NCI-H2081 treated with DMSO at 0.1 percent for 48 hours (cell line): ENCODE measurements at places on chromosomes 5 and 9.

GRCh38 chr5:62681117-62681850 lies 102.7 kb downstream of the LRRC70 start:
- no peak for DNase-seq

- DNase-seq, result no peak
These were observed 44.8 kb downstream of the PARP8 start for GRCh38 chr5:50711280-50711679.

GRCh38 chr9:99024959-99025358 lies 80.0 kb upstream of the TGFBR1 start:
- DNase-seq, result no peak

DNA sequence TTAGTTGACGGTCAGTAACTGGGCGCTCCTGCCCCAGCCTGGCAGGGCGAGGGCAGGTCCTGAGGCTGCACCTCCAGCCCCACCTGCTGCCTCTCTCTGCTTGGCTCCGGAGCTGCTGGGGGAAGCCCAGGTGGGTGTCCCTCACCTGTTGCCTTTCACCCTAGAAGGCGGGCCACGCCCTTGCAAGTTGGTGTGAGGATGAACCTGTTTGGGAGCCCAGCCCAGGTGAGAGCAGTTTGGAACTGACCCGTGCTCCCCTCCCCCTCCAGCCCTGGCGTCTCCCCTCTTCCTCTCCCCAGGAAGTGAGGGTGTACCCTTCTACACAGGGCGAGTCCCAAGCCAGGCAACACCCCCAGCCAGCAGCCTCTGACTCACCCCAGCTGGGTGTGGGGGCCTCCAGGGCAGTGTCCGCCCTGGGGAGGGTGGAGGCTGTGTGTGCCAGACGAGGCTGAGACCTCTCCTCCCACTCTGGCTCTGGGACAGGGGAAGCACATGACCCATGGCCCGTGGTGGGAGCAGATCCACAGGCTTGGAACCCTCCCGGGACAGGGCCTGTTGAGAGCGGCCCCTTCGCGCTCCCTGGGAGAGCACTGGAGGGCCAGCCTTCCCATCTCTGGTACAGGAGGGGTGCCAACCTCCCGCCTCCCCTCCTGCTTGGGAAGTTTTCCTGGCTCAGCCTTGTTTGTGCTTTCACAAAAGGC lies 10.4 kb downstream of the LRRC8A start:
- no peak for DNase-seq

DNA sequence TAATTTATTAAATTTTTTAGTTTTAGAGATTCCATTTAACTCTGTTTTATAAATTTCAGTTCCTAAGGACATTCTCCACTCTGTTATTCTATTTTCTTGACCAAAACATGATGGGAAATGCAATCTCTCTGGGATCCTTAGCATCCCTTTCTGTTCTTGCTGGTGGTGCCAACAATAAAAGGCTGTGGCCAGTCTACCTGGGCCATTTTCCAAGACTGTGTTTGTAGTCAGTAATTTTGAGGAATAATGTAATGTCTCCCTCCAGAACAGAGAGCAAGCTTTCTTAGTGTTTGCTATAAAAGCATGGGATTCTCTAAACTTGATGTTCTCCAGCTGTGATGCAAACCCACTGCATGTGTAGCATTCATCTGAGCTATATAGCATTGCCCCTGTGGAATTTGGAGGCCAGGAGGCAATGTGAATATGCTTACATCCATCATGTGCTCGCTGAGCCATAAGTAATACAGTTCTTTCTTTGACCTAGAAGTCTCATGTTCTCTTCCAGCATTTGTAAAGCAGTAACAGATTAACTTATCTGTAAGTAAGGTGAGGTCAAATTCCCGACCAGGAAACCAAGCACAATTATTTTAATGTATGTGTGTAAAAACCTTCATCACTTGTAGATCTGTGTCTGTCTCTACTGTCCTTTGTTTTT lies 211.5 kb upstream of the TAS2R1 start:
- DNase-seq, result no peak

DNA sequence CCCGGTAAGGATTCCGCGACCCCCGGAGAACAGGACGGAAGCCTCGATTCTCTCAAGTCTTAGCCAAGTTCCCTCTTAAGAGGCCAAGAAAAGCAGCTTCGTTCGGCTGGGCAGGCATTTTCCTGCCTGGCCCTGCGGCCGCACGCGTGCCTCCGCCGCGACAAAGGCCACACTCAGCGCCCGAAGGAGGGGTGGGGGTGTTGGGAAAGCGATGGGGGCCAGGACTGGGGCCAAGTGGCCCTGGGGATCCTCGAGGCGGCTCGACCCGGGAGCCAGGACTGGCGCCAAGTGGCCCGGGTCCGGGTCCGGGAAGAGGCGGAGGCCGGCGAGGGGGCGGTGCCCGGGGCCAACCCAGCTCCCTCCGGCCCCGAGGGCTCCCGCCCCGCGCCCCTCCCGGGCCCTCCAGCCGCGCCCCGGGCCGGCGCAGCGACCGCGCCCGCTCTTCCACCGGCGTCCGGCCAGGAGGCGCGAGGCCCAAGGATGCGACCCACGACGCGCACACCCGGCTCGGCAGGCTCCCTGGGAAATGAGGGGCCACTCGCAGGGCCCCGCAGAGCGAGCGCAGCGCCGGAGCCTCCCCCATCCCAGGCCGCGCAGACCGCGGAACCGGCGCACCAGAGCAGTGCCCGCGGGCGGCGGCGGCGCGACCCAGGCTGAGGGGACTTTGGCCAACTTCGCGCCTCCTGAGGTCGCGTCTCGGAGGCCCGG lies 756 bp downstream of the VAV2 start:
- DNase-seq, result no peak

- no peak for DNase-seq
These were observed 345.0 kb downstream of the GABRB2 start for GRCh38 chr5:161201558-161201957.

DNA sequence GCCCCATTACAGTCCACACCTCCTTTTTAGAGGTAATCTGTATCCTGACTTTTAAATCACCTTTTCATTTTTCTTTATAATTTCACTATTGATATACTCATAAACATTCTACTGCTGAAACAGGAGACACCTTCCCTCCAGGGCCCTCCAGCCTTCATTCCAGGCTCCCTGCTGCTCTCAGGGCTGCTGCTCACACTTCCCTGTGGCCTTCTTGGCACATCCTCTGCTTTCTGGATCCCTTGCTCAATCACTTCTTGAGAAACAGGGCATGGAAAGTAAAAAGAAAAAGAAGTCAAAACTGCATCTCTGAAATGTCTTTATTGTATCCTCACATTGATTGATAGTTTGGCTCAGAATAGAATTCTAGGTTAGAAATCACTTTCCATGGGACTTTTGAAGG lies 19.3 kb upstream of the WNT8A start:
- no peak for DNase-seq

- no peak for DNase-seq
These were observed 278.8 kb downstream of the GAS1 start for GRCh38 chr9:86668488-86668887.

DNA sequence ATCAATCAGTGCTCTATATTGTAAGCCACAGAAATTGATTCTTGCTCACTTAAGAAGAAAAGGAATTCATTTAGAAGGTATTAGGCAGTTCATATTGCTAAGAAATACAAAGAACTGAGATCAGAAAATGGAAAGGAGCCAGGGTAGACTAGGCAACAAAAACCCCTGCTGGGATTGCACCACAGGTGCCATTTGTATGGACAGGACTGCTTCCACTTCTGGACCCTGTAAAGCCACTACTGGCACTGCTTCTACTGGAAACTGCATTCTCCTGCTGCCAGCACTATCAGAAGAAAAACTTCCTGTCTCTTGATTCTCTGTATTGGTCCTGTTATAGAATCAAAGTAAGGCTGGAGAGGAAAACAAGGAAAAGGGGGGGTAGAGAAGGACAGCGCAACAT lies 45.9 kb downstream of the CERT1 start:
- peak; percentile 1 for DNase-seq

DNA sequence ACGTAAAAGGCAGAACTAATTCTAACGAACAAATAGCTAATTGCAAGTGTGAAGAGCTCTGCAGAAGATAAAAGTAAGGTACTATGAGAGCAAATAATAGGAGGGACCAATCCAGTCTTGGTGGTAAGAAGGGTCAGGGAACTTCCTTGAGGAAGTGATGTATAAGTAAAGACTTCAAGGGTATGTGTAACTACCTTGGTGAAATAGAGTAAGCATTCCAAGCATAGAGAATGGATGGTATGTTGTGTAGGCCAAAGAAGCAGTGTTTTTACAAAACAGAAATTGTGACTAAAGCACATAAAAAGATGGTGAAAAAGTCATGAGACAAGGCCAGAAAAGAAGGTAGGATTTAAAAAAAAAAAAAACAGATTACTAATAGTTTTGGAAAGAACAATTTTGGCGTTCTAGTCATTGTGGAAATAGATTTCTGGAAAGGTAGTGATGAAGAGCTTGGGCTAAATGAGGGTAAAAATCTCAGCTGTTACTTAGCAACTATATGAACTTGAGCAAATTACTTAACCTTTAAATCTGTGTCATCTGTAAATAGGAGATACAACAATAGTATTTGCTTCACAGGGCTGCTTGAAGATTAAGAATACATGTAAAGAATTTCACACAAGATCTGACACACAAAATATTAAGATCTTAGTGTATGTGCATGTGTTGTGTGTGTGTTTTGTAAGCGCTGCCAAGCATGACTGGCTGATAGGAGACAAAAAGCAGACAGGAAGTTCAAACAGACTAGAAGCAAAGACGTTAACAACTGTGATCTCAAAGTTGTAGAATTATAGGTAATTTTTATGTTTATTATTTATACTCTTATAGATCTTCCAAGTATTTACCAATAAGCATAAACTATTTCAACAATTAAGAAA lies 73.5 kb downstream of the NR6A1 start:
- DNase-seq, result no peak

- no peak for DNase-seq
These were observed 848 bp downstream of the RAD50 start for GRCh38 chr5:132557478-132558172.

DNA sequence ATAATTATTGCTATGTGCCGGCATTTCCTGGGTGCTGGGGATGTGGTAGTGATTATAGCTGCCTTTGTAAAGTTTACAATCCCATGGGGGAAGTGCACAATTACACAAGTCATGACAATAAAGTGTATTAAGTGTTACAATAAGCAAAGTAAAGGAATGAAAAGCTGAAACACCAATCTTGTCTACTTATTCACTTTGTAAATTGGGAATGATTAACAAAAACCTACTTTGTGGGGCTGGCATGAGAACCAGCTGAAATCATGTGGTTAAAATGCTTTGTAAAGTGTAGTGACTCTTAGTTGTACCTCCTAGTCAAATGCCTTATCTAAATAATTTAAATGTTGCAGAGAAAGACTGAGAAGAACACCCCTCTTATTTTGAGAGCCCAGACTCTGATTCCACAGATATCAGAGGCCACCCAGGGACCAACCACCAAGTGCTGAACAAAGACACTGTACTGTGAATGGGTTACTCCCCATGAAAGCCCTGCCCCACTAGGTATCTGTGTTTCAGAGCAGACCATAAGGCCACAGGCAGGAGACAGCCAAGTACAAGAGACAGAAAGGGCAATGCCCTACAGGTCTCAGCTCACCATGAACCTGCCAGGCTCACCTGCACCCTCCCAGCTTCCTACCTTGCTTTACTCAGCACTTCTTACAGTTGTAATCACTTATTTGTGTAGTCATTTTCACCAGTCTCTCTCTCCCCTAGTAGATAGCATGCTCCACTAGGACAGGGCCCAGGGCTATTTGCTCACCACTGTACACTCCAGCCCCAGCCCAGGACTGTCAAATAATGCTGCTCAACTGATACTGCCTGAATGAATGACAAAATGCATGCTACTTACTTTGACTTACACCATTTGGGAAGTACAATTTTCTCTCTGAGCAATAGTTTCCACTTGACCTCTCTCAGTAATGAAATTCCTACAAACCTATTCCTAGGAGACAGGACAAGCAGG lies 101.6 kb upstream of the APC start:
- DNase-seq, result no peak

DNA sequence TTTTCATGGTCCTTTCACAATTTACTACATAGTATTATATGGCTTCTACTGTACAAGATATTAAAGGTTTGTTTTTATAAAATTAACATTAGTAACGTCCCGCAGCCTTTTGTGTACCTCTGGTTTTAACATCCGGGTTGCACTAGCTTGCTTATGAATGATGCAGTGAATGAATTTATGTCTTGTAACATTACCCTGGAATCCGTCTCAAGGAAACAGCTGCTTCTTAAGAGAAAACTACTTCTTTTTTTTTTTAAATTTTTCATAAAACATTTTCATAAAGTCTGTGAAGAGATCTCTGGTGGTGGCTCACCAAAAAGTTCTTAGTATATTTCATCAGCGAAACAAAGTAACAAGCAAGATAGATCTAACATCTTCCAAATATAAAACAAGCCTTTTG lies 23.6 kb downstream of the MARCHF3 start:
- no peak for DNase-seq

- no peak for DNase-seq
These were observed 514.5 kb upstream of the RGMB start for GRCh38 chr5:98258939-98259338.

DNA sequence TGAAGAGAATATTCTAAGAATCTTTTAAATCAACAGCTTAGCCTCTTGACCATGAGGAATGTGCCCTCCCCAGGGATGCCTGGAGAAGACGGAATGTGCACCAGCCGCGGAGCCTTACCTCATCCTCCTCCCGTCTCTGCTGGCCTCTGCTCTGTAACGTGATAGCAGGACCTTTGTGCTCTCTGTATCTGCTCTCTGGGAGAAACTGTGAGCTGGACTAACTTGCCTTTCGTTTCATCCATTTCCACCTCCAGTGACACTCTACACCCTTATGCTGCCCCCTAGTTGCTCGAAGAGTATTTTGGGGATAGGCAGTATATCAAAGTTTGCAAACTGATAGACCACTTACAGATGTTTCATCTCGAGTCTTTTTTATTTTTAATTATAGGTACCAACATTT lies 141.4 kb downstream of the NPR3 start:
- no peak for DNase-seq

DNA sequence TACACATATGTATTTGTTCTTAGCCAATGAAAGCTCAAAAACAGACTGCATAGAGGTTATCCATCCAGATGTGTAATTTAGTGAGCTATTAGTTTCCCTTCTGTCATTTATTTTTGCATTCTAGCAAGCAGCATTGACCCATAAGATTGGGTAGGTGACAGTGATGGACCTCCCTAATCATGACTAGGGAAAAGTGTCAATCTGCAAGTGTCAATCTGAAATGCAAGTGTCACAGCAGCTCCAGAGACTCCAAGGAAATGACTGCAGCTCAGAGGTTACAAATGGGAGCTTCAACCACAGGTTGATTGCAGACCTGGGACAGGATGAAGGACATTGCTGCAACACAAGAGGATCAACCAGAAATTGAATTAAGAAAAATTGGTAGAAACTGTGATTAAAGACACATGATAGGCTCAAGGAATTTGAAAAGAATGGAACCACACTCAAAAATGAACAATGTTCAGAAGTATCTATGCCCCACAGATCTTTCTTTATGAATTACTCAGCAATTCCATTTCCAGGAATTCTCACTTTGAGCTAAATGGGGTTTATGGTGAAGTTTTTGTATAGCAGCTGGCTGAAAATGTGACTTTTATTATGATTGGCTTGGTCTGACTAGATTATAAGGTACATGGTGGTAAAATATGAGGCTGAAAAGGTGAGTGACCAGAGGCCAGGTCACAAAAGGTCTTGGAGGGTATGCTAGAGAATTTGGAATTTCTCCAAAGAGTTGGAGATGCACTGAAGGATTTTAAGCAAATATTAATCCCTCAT lies 59.6 kb upstream of the HTR4 start:
- no peak for DNase-seq
